ENCODE measurements at places on chromosomes 5 and 9.
A peak's percentile ranks its signal among the peaks of the same experiment; 100 is the strongest.

DNA sequence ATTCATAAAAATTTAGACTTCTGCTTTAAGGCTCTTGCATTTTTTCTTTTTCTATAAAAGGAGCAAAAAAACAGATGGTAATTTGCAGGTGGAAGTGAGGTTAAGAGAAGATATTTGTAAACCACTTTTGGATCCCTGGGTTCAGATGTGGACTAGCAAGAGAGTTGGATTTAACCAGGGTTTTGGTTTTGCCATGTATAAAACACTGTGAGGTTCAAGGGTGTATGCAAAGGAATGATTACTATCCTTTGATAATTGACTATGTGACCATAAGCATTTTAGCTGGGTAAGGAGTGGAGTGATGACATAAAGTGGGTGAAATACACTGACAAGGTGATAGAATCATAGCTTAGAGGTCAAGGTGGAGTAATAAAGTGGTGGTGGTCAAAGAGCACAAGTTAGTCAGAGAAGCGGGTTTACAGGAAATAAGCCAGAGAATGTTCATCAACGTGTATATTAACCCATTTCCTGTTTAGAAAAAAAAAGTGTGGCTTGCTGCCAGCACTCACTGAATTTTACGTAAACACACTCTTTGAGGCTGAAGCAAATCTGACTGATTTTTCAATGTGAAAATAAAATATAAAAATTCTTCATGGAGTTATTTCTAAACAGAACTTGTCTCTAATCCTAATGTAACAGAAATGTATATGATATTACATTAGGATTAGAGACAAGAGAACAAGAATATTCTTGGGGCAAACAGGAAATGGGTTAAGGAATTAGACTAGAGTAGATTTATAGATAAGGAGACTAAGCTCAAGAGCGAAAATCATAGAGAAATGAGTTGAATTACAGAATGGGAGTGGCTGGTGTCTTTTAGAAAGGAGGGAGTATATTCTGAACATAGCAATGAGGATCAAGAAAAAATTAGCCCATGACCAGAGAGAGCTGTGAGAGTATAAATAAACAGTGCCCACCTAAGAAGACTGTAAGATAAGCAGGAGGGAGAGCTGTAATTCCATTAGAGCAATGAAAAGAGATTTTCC is 74.5 kb downstream of the CDKN2A start:
- peak; percentile 24 for DNase-seq

- no peak for DNase-seq
Measured at GRCh38 chr5:81908771-81909170, 63.1 kb upstream of the ATG10 start.

DNA sequence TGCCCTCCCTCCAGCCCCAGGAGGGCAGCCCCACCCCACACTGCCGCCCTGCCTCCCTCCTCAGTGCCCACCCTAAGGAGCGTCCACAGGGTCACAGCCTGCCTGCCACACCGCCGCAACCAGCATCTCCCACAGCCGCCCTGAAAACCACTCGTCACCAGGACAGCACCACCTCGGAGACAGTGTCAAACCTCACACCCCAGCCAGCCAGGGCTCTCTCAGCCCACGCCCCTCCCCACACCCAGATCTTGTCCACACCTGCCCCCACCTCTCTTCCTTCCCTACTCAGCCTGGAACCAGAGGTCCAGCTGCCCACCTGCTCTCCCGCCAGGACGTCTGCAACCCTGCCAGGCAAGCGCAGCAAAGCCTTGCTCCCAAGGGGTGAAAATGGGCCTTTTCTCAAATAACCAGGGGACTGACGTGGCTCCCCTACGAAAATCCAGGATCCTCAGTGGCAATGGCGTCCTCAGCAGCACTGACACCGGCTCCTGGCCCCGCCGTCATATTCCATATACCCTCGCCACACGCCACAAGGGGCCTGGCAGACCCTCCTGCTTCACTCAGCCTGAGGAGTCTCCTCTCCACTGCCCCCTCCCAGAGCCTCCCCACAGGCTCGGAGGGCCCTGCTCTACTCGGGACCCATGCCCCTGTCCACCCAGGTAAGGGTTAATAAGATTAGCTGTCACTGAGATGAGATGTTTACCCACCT is 71.0 kb upstream of the ADAMTS2 start:
- DNase-seq, result no peak

GRCh38 chr5:176166427-176166826 is 71.8 kb upstream of the SIMC1 start:
- no peak for DNase-seq

DNA sequence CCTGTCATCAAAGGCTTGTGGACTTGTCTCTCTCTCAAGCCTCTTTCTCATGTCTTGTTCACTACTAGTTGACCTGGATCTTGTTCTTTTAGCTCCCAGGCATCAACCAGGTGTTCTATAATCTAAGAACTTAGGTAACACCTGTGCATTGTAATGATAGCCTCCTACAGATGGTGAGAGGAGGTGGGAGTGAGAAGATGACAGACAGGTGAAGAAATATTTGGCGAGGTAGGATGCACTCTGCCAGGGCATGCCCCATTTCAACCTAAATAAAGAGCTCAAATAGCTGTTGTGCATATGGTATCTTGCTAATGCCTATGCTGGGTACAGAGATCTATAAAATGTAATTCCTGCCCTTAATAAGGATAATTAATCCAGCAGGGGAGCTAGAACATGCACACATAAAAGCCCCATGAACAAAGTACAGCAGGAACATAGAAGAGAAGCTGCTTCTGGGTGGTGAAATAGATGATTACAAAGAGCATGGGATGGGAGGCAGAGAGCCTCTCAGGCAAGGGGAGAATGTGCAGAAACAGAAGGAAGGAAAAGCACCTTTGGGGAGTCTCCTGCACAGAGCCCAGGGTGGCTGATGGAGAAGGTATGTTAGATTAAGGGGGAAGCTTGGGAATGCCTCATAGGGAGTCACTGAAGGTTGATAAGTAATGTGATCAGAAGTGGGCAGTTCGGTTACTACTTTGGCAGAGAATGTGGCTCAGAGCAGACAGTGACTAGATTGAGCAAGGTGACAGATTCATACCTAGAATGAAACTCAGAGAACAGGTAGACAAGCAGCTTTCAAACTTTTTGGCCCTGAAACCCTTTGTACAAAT is 28.0 kb upstream of the PLIN2 start:
- DNase-seq, result no peak

DNA sequence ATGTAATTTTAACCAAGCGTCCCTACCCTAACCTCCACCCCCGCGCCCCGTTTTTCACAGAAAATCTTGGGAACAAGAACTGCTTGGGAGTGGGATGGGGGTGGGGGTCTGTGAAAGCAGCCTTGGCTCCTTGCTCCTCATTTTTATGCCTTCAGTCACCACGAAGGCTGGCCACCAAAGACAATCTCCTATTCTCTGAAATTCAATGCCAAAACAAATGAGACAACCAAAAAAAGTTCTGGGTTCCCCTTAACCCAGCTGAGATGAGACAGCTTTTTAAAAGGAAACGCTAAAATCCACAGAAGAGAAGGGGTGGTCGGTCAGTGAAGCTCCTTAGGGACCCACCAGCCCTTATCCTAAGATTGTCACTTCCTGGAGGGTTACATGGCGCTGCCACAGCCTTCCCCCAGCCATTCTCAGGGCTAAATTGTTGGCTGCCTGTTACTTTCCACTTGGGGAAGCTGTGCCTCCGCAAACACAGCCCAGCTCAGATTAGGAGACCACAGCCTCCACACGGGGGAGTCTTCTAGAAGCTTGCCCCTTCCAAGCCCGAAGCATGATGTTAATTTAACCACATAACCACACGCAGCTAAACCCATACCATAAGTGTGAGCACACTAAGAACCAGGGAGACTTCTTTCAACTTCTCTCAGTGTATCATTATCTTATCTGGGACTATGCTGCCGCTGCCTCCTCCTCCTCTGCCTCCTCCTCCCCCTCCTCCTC is 136.3 kb downstream of the FOXD1 start:
- no peak for DNase-seq

DNA sequence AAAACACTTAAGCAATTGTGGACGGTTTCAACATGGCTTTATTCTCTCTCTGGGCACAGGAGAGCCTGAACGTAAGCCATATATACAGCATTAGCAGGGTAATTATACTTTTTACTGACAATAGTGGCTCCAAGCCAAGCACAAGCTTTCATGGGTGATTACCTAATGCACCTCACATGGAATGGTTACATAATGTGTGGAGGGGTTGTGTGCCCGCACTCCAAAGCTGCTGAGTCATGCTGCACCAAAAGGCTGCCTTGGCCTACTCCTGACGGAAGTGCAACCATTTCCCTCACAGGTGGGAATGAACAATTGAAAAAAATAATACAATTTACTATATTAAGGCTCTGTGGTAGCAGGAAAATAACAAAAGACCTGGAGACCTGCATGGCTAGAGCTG is 86.5 kb upstream of the ATP10B start:
- DNase-seq, result no peak

Measured in stimulated activated CD4-positive, alpha-beta T cell treated with anti-CD3 and anti-CD28 coated beads, Interleukin-2, amount 100 ng/mL, for 24 hours (primary cell).